ENCODE measurements at places on chromosomes 12 and 14.
A peak's percentile ranks its signal among the peaks of the same experiment; 100 is the strongest.

GRCh38 chr14:97361958-97362357, 564.8 kb downstream of the VRK1 start:
- DNase-seq = no peak

GRCh38 chr12:81573228-81573627, 185.9 kb downstream of the PPFIA2 start:
- no peak for DNase-seq

- DNase-seq = no peak
Measured at GRCh38 chr14:55898938-55899337, 219.3 kb upstream of the PELI2 start.

- no peak for DNase-seq
Measured at GRCh38 chr12:83210933-83211332, 524.2 kb downstream of the TMTC2 start.

- no peak for DNase-seq
Measured at GRCh38 chr14:69328765-69329164, 68.8 kb downstream of the GALNT16 start.

GRCh38 chr12:121748571-121749265, 36.2 kb downstream of the TMEM120B start:
- peak; percentile 62 for DNase-seq

GRCh38 chr14:75441728-75442127, 13.9 kb downstream of the JDP2 start:
- DNase-seq = no peak

DNA sequence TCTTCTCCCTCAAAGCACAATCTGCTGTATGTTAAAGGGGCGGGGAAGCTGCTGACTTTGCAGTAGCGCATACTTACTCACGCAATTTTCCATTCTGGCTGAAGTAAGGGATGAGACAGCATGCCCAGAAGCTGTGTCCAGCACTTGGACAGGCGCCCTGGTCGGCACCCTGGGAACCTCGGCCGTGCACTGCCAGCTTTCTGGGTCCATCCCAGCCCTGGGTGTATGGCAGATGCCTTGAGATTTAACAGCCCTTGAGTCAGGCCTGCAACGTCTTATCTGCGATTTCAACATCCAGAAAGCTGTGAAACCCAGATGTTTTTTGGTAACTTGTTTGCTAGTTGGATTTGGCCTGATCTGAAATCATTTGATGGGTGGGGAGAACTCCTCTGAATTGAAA, 16.1 kb downstream of the EML1 start:
- no peak for DNase-seq

DNA sequence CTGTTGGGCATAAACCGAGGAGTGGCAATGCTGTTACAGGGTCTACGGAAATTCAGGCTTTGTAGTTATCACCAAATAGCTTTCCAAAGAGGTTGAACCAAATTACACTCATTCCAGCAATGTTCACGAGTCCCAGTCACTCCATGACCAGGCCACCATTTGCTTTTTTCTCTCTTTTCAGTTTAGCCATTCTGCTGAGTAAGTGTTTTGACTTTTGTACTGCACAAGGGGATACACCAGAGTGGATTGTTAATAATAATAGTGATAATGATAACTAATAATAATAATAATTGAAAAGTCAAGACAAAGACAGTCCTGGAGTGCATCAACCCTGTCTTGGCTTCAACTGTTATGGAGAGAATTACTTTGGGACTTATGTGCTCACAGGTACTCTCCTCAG, 343.5 kb downstream of the AACS start:
- DNase-seq = no peak

DNA sequence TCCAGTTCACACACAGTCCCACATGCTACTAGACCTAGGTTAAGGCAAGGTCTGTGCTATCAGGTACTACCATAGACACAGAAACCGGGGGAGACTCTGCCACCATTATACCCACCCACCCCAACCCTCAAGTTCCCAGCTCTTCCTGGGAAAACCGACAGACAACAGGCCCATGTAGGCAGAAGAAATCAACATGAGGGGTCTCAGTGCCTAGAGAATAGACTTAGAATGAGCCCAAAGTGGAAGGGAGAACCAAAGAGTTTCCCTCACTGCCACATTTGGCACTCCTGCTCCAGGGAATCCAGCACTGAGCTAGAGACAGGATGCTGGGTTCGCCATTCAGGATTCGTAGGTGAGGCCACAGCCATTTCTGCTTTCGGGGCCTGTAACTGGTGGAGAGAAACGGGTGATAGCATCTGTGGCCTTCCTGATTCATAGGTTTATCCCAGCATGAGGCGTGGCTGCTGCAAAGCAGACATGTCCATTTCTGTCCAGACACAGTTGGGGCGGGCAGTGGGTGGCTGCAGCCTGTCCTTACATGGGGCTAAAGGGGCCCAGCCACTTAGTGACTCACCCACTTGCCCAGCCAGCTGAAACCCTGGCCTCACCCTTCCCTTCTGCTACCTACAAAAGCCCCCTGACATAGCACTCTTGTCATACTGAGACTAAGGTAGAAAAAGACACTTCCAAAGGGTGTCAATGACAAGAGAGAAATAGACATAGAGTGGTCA, 69.4 kb downstream of the IRF2BPL start:
- DNase-seq = no peak

Data from right kidney (tissue), 9 donors.